Muscle of back (tissue), 13 donors: ENCODE measurements at places on chromosomes 7 and 10.
A peak's percentile ranks its signal among the peaks of the same experiment; 100 is the strongest.

- DNase-seq: no peak
These were observed 109.3 kb downstream of the ICA1 start for GRCh38 chr7:8152489-8153192.

DNA sequence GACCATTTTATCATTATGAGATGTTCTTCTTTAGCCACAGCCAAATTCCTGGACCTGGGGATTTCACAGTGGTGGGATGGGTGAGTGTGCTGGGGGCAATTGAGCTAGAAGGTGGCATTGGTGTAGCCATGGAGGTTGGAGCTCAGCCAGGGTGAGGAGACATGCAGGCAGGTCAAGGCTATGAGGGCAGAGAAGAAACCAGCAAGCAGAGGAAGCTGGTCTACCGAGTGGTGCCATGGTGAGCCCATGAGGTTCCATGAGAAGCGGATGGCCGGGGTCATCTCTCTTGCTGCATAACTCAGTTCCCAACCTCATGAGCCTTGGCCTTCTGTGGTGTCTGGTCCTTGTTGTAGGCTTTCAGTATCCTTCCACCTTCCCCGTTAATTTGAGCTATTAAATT, 91.4 kb downstream of the CARD11 start:
- no peak for DNase-seq

GRCh38 chr7:122402235-122402634, 97.7 kb upstream of the FEZF1 start:
- DNase-seq: no peak

DNA sequence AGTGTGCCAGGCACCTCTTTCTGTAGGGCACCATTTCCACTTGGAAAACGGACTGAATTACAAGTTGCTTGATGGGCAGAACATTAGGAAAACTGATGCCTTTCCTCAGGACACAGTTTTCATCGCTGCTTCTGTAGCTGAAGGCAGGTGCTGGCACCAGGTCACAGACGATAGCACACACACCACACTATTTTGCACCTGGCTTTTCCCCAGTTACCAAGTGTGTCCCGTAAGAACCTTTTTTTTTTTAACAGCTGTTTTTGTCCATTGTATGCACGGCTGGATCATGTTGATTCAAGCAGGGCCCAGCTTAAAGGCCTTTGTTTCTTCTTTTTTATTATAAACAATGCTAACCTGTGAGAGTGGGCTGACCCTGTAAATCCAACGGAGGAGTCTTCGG, 1.3 kb upstream of the GET4 start:
- no peak for DNase-seq

DNA sequence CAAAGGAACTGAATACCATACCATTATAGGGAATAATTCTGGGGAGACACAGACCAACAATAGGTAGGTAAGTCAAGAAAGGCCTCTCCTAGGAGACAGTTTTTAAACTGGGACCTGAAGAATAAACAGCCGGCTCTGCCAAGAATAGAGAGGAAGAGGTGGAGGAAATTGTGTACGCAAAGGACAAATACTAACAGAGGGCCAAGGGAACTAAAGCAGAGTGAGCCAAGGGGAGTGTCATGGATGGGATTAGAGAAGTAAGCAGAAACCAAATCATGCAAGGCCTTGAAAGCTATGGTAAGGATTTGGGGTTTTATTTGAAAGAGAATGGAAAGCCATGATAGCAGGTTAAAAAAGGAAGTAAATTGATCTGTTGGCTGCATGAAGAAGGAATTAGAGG, 18.1 kb upstream of the ITGB8 start:
- DNase-seq: no peak

GRCh38 chr10:12186323-12186722, 9.4 kb downstream of the NUDT5 start:
- no peak for DNase-seq

- no peak for DNase-seq
These were observed 82.5 kb upstream of the GATA3 start for GRCh38 chr10:7971949-7972348.

DNA sequence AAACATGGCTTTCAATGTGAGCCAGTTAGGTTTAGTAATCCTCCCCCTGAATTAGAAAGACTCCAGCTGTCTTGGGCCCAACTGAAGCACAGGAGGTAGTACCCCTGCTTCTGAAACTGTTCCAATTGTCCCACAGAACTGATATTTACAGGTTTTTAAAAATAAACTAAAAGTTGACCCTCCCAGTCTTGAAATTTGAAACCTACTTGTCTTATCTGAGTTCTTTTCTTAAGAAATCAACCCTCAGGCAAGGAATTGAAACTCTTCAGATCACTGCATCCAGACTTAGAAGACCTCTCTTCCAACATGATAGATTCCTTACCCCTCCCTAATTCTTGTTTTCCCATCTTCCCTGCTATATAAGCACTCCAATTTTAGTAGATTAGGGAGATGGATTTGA, 13.3 kb upstream of the ARHGAP21 start:
- DNase-seq: no peak

- peak; percentile 33 for DNase-seq
These were observed 46.0 kb upstream of the CDK1 start for GRCh38 chr10:60732198-60732806.

GRCh38 chr10:129334266-129334665, 132.8 kb upstream of the MGMT start:
- DNase-seq: no peak

- no peak for DNase-seq
These were observed 709.9 kb upstream of the LRRTM3 start for GRCh38 chr10:66215920-66216319.

- no peak for DNase-seq
These were observed 161.1 kb upstream of the SVIL start for GRCh38 chr10:29795850-29796249.

DNA sequence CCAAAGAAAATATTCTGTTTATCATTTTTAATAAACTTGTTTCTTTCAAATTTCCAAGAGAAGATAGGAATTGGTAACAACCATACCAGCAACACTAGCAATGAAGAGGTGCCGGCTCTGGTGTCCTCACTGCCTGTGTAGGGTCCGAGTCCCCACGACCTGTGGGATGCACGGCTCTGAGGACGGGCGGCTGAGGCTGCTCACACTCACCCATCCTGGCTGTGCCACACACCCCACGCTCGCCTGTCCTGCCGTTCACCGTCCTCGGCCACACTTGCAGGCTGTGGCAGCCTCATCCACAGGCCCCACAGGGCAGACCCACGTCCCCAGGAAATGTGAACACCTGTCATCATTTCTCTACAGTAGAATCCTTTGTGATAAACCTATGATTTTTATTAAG, 48.2 kb upstream of the DPYSL4 start:
- DNase-seq: no peak

- peak; percentile 62 for DNase-seq
These were observed 109.4 kb downstream of the ABLIM1 start for GRCh38 chr10:114548662-114549061.

DNA sequence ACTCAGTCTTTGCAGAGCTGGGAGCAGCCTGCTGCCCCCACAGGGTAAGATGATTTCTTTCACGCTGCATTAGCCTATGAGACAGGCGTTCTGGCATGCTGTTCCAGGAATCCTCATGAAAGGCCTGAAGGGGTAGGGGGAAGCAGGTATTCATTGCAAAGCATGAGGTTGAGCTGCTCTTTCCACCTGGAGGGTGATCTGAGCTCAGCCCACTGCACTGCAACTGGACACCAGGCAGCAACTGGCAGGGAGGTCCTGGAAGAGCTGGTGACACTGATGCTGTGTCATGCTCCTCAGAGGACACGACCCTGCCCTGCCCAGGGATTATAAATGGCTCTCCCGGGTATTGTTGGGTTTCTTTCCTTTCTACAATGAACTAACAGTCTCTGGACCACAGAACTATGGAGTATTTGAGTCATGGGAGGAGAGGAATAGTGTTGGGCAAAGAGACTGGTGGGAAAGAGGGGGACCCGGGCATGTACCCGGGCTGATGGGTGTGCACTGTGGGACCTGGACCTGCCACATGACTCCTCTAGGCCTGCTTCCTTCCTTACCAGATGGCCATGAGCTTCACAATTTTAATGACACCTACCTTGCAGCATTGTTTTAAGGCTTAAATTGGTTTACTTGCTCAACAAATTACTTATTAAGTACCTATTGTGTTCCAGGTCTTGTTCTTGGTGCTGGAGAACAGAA, 24.3 kb downstream of the SLC25A28 start:
- peak; percentile 16 for DNase-seq

DNA sequence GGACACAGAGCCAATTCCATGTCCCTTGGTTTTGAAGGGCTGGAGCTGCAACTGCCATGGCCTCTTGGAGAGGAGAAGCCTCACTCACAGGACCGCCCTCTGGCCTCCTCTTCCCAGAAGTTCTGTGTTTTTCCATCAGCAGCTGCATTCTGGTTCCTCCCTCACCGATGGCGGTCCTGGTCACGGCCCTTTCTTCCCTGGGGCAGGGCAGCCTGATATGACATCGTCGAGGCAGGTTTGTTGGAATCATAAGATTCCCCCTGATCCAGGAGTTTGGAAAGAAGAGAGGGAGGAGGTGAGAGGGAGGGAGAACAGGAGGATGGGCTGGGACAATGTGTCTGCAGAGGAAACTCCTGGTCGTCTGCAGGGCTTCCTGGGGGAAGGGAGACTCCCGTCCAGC, 82.7 kb upstream of the PDZD8 start:
- no peak for DNase-seq

DNA sequence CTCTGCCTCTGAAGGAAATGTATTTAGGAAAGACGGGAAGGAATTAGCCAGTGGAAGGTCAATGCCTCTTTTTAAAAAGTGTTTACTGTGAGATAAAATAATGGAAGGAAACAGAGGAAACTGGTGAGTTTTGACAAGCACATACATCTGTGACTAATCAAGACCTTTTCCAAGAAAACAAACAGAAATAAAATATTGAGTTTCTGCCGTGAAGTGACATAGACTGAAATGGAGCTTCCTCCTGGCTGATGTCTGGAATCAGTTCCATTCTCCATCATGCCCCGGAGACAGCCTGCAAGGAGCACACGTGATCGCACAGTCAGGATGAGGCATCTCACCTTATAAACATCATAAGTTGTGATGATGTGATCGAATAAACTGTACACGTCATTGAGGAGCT, 30.7 kb downstream of the TECTB start:
- DNase-seq: no peak

- DNase-seq: no peak
These were observed 60.6 kb upstream of the LAMB1 start for GRCh38 chr7:108063520-108063933.

- peak; percentile 11 for DNase-seq
These were observed 321.1 kb upstream of the ZMIZ1 start for GRCh38 chr10:78747401-78748234.

- no peak for DNase-seq
These were observed 78.0 kb upstream of the PPP2R2D start for GRCh38 chr10:131822692-131823245.

- DNase-seq: no peak
These were observed 20.6 kb upstream of the PDCD4 start for GRCh38 chr10:110851020-110851612.

DNA sequence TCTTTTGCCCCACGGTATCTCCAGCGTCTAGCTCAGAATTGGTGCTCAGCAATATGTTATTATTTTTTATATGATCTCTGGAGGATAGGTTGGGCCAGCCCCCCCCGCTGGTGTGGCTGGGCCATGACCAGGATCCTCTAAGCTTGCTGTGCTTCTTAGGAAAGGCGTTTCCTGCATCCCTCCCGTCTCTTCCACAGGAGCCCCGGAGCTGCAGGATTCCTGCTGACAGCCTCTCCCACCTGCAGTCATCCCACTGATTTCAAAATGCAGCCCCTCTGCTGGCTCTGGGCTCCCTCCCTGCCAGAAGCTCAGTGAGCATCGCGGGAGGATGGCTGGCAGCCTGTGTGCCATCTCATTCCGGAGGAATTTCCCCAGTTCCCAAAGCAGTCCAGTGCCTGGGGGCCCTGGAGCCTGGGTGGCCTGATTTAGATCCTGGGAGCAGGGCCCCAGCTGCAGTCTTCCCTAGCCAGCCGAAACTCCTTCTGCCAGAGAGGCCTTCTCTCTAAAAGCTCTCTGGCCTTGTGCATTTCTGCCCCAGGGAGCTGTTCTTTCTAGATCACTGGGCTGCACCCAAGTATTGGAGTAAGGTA, 21.8 kb upstream of the GOLGA7B start:
- DNase-seq: no peak

DNA sequence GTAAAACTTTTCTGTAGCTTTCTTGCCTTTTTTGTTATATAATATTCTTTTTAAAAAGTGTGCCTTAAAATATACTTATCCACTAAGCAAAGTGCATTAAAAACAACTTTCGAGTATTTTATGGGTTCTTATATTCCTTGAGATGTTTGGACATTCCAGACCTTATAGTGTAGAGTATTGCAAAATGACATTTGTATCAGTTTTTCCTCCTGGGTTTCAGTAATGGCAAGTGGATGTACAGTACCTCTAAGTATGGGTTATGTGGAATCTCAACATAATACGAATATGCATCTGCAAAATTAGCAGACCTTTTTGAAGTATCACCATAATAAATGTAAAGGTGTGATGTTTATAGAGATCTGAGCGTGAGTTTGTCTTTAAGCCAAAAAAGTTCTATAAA, 2.7 kb downstream of the CDK13 start:
- no peak for DNase-seq

DNA sequence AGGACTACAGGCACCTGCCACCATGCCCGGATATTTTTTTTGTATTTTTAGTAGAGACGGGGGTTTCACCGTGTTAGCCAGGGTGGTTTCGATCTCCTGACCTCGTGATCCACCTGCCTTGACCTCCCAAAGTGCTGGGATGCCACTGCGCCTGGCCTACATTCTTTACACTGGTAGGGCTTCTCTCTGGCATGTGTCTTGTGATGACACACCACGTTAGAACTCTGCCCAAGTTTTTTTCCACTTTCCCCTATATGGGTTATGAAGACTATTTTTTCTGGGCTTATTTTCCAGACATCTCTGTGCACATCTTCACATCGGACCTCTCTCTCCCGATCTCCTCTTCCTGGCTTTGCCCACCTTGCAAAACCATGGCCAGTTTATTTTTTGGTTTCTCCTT, 10.7 kb downstream of the FAM200A start:
- DNase-seq: no peak

GRCh38 chr7:126940723-126941307, 311.9 kb downstream of the GRM8 start:
- DNase-seq: no peak

- DNase-seq: peak; percentile 34
These were observed 16.2 kb upstream of the PAX2 start for GRCh38 chr10:100728928-100729861.
